ENCODE measurements at places on chromosomes 1 and 21.
A peak's percentile ranks its signal among the peaks of the same experiment; 100 is the strongest.

DNA sequence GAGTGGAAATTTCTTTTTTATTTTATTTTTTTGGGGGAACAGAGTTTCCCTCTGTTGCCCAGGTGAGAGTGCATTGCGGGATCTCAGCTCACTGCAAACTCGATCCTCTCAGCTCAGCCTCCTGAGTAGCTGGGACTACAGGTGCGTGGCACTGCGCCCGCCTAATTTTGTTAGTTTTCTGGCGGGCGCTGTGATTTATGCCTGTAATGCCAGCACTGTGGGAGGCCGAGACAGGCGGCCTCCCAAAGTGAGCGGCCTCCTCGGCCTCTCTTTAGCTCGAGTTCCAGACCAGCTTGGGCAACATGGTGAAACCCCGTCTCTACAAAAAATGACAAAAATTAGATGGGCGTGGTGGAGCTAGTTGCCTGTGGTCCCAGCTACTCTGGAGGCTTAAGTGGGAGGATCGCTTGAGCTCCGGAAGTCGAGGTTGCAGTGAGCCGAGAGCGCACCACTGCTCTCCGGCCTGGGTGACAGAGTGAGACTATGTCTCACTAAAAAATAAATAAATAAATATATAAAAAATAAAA lies 2.7 kb downstream of the GMEB1 start:
- no peak for DNase-seq

DNA sequence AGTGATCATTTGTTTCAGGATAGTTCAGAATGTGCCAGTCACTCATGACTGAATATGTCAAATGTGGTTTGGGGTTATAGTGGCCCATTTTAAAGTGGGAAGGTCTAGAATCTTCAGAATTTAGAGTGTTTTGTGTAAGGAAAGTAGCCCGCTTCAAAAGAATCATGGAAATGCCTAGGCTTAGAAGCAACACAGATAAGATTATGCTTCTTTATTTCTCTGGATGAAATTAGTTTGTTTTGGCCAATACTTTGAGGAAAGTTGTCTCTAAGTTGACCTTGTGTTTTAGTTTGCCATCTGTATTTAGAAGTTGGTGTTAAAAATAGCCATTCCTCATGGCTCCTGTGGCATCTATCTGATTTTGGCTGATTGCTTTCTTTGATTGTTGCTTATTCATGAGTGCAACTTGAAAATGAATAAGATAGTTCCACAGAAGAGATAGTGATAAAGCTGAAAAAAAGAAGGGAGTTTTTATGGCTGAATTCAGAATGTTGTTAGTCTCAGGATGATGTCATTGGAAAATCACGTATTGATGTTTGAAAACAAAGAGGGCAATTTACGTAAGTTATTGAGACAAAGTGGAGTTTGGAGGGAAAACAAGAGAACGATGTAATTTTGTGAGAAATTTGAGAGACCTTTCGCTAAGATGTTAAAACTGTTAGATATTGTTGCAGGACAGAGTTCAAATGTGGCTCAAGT lies 71.9 kb downstream of the PLA2G4A start:
- no peak for DNase-seq

DNA sequence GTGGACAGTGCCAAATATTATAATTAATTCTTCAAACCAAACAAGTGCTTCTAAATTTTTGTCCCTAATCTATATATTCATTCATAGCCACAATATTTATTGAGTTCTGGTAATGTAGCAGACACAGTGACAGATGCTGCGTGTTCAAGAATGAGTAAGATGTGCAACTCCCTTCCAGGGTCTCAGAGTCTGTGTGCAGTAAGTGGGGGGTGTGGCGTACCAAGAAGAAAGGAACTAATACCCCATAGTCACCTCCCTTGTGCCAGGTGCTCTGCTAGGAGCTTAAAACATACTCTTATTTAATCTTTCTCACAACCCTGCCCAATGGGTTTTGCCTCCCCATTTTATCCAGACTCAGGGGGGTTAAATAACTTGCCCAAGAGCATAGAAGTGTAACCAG lies 358.7 kb downstream of the BARHL2 start:
- DNase-seq, result no peak

DNA sequence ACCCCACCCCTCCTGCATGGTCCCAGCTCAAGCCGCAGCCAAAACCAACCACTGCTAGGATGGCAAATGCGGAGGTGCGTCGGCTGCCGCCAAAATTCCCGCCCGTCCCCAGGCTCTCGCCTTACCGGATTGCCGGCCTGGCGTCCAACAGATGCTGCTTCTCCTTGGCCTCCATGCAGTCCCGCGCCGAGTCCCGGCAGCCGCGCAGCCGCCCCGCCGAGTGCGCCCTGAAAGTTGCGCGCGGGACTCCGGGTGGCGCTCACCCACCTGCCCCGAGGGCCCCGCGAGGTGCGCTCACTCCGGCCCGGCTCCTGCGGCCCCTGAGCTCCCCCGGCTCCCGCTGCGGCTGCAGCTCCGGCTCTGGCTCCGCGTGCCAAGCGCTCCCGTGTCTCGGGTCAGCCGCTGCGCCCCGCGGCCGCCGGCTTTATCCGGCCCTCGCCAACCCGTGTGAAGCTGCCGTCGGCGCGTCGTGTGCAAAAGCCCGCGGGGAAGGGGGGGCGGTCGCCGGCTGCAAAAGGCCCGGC lies at the start of gene SLC30A2:
Gene SLC30A2 (minus strand): TSS at position 397 of the 524 bp plus-strand sequence. CDS start 222 bp downstream, at position 175.
- DNase-seq, result no peak

- DNase-seq, result peak; percentile 14
Measured at GRCh38 chr1:236753516-236753915, 41.6 kb upstream of the MTR start.

DNA sequence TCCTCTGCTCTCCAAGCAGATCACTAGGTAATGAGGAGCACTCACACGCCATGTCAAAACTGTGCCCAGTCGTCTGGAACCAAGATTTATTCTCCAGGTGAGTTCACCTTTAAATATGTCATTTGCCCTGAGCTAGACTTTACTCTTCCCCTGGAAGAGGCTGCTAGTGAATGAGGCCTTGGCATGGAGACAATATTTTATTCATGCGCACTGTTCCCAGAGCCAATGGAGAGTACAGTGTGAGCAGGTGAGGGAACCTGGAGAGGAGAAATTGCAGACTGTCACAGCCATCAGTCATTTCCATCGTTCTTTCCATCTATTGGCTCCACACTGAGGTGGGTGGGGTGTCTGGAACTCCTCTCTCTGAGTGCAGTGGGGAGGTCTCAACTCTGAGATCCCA lies 333.6 kb downstream of the KCNH1 start:
- no peak for DNase-seq

- DNase-seq, result no peak
Measured at GRCh38 chr1:219296430-219297355, 123.0 kb downstream of the LYPLAL1 start.

- no peak for DNase-seq
Measured at GRCh38 chr1:182768963-182769362, 20.6 kb upstream of the NPL start.

DNA sequence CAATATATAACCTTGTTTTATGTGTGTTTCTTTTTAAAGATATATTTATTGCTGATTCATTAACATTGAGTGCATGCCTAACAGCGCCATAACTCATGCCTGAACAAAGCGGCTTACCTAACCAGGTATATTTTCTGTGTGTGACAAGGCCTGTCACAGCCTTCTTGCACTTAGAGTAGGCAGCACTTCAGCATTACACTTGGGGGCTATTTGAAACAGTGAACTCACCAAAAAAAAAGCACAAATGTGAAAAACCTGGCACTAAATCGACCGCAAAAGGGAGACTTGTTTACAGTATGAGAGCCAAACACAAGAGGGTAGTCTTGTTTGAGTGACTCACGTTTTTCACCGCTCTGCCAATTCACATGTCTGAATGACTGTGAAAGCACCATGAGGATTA lies 111.7 kb downstream of the DISP1 start:
- no peak for DNase-seq

GRCh38 chr1:20266141-20266540 lies 24.5 kb upstream of the VWA5B1 start:
- DNase-seq, result no peak

- no peak for DNase-seq
Measured at GRCh38 chr1:221911714-221912113, 169.8 kb upstream of the DUSP10 start.

DNA sequence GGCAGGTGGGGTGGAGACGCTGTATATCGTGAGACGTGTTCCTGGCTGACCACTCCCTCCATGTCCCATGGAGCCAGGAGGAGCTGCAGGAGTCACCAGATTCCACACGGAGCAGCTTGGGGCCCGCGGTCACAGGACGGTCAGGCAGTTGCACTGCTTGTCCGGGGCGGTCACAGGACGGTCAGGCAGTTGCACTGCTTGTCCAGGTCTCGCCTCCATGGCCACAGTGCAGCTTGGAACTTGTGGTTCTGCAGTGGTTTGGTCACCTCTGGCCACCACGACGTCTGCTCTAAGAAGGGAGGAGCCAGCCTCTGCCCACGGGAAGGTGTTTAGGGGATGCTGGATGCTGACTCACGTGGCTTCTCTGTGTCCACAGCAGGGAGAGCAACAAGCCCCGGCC lies 33.0 kb downstream of the SLX9 start:
- DNase-seq, result no peak

DNA sequence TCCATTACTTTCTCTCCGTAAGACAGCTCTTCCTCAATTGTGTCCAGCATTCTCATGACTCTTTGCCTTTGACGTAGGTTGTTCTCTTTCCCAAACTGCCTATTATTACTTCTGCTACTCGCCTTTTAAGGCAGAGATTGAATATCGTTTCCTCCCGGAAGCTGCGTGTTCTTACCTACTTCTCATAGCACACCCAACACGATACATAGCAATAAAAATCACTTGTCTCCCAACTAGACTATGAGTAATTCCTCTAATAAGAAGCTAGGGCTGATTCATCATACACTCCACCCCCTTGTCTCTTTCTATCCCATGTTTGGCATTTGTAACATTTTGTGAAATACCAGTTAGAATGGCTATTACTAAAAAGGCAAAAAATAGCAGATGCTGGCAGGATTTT lies 55.8 kb upstream of the SGIP1 start:
- peak; percentile 35 for DNase-seq

DNA sequence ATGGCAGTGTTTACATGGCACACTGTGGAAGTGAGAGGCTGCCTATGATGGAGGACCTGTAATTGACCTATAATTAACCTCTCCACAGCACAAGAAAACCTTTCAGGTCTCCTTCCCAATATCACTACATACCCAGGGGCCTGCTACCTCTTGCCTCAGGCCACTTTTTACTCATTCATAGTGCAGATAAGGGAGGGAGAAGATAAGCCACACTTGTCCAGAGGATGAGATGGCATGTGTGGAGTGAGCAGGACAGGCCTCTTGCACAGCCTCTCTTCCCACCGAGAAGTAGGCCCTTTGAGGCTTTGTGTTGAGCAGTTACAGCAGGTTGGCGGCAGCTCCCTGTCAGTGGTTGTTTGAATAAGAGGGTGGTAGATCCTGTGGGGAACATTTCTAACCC lies 31.1 kb upstream of the IKBKE start:
- DNase-seq, result no peak

GRCh38 chr1:165189913-165190312 lies 166.6 kb downstream of the LMX1A start:
- no peak for DNase-seq

GRCh38 chr1:20365421-20366055 lies 74.9 kb downstream of the VWA5B1 start:
- no peak for DNase-seq

DNA sequence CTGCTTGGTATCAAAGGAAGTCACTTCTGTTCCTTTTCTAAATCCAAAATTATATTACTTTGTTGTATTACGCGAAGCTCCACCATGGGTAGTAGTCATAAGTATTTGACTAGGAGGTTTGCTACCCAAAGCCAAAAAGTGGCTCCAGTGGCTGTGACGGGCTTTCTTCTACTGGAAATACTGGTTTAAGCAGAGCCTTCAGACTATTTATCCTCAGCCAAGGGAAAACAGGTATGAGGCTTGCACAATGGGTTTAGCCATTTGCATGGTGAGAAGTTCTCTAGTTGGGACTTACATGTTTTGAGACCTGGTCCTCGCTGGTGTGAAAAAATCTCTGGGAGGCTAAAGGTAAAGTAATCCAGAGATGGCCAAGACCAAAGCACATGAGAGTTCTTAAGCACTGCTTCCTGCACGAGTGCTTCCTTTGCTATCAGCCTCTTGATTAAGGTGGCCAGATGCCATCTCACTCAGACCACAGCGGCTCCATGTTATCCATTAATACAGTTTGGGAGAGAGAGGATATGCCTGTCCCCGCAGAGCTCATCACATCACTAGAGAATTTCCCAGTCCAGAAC lies 121.2 kb downstream of the PIK3R3 start:
- no peak for DNase-seq

- DNase-seq, result no peak
Measured at GRCh38 chr1:84165601-84166000, 21.5 kb downstream of the PRKACB start.

DNA sequence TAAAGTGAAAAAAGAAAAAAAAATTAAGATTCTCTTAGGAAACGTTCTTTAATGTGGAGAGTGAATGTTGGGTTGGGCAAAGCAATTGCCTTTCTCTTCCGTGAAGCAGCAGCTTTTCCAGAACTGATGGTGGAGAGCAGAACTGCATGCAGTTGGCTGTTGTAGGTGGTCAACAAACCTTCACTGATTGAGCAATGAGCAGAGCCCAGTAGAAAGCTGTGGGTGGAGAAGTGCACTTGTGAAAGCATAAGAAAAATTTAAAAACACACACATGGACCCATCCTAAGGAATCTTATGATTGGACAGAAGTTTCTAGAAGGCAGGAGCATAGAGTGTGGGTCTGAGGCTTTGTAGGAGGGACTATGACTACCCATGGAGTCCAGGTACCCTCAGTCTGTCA lies 4.5 kb downstream of the PRELP start:
- peak; percentile 63 for DNase-seq

GRCh38 chr1:180237869-180238476 lies 7.9 kb downstream of the LHX4 start:
- no peak for DNase-seq

DNA sequence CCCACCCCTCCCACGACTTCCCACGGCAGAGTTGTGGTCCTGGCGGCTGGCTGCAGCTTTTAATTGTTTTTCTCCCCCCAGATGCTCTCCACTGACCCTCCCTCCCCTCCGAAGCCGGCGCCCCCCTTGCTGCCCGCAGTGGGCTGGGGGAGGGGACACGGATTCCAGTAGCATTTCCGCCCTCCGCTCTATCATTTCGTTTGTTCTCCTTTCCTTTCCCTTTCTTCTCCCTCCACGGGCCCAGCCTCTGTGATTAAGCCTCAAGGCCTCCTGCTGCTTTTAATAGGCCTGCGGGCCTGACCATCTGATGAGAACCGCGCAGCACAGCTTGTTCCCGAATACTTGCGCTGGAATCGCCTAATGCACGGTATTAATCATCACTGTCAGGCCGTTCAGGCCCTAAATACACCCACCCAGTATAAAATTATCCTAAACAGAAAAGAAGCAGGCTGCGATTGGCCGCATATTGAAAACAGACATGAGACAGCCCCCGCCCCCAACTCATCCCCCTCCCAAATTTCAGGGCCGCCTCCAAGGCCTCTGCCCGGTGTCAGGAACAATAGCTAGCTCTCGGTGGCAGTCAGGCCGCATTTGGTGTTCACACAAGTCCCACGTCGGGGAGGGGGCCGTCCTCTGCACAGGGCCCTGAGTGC lies 102.0 kb upstream of the ARHGEF16 start:
- peak; percentile 92 for DNase-seq

DNA sequence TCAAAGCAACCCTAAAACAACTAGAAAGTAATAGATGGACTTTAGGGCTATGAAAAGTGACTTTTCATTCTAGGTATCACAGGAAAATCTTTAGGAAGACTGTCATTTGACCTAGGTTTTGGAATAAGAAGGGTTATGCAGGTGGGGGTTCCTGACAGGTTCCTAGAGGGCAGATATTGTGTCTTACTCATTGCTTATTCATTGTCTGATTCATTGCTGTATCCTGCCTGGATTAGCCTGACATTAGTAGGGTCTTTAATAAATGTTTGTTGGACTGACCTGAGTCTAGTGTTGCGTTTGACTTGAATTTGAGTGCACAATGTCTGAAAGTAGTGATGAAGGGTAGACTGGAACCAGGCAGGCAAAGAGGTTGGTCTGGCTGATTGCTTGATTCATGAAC lies 6.0 kb downstream of the FNBP1L start:
- DNase-seq, result no peak
